ENCODE measurements at places on chromosomes 2 and 18.
A peak's percentile ranks its signal among the peaks of the same experiment; 100 is the strongest.

- peak; percentile 82 for ATAC-seq
These were observed 763.6 kb downstream of the ADCYAP1 start for GRCh38 chr18:1668279-1668678.

DNA sequence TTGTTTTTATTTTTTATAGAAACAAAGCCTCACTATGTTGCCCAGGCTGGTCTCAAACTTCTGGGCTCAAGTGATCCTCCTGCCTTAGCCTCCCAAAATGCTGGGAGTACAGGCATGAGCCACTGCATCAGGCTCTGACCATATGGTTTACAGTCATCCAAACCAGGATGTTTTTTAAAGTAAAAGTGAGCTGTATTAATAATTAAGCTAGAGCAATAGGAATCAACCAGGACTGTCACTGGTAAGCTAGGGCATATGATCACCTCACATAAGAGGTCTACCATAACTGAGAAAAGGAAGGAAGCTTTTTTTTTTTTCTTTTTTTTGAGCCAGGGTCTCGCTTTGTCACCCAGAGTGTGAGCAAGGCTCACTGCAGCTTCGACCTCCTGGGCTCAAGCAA is 8.5 kb upstream of the RBBP8 start:
- no peak for ATAC-seq

GRCh38 chr2:183950673-183951072 is 647.7 kb upstream of the ZNF804A start:
- no peak for ATAC-seq

DNA sequence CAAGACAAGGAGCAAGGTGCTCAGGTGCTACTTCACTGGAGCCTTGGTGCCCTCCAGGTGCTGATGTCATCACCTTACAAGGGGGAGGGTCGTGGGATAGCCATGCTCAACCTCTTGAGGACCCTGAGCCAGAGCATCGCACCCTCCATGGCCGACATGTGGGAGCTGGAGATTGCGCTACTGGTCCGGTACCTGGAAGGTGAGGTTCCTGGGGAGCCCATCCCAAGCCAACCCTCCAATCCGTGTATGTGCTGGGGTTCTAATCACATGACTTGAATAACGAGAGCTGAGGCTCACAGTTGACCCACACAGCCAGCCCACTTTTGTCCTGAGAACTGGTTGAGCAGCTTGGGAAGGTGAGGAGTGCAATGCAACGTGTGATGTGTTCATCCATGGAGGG is 25.9 kb downstream of the MROH2A start:
- no peak for ATAC-seq

- ATAC-seq, result no peak
These were observed 70.5 kb downstream of the PSMG2 start for GRCh38 chr18:12773369-12773768.

DNA sequence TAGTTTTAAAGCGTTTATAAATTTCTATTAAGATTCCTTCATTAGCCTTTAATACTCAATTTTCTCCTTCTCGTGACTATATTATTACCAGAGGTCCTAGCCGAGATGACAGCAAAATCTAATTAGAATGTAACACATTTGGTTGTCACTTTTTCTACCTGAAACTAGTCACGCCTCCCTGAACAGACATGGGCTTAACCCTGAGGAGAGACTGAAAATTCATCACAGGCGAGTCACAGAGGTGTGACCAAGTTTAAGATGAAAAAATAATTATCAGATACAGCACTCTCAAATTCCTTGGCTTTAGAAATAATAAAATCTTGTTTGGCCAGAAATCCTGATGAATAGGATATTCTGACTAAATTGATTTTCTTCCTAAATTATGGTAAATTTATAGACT is 834.4 kb upstream of the SLC39A10 start:
- ATAC-seq, result no peak

- no peak for ATAC-seq
These were observed 10.9 kb downstream of the ITM2C start for GRCh38 chr2:230875347-230876315.

GRCh38 chr2:177758591-177759371 is 313.8 kb downstream of the PDE11A start:
- ATAC-seq, result peak; percentile 60

DNA sequence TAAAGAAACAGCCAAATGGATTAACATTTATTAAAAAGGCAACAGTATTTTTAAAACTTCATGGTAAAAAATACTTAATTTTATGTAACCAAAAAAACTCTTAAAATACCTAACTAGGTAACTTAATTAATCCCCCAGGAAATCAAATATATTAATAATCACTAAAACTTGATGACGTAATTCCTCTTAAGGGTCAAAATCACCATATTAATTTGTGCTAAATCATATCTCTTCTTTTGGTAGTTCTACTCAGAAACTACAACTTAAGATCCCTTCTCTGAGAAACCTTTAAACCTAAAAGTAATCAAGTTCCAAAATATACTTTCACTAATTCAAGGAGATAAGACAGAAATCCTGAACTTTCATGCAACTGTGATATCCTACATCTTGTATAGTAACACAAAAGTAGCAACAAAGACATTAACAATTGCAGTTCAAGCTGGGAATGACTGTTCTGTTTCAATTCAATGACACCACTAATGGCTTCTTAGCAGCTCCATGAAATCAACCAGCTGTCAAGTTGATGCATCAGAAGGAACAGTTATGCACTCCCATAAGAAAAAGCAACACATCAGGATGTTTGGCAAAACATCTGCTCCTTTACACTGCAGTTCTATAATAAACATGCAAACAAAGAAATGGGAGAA is 4.0 kb downstream of the BAZ2B start:
- peak; percentile 20 for ATAC-seq

- no peak for ATAC-seq
These were observed 1.5 kb downstream of the CAB39 start for GRCh38 chr2:230714136-230714480.

- ATAC-seq, result peak; percentile 40
These were observed 7.5 kb upstream of the SP9 start for GRCh38 chr2:174327021-174327840.

GRCh38 chr2:201833781-201834180 is 27.4 kb downstream of the CDK15 start:
- ATAC-seq, result no peak

- ATAC-seq, result no peak
These were observed 216.9 kb downstream of the HAUS1 start for GRCh38 chr18:46320928-46321711.

DNA sequence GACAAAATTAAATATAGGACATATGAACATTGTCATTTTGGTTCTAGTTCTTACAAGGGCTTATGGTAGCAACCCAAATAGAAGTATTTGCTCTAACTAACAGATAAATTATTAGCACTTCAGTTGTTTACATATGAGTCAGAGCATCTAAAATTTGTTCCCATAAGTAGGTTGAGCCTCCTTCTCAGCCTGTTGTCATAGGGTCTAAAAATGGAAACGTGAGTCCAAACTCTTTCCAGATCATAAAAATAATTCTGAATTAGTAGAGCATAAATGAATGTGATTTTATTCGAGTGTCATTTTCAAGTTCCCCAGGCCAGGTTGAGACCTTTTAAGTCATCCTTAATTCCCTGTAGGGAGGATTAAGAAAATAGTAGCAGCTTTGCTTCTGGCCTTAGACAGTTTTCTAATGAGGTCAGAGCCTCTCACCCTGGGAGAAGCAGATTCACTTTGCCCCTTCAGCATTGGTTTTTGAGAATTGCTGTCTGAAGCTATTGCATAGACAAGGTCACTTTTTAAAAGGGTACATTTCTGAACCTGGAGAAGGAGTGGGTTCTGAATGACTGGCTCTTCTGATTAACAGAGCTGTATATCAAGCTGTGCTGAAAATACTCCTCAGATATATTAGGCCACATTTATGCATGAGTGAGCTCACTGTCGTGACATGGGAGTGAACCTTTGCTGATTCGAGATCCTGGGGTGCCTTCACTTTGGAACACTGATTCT is 164.3 kb downstream of the NEDD4L start:
- peak; percentile 37 for ATAC-seq

GRCh38 chr2:72974436-72974754 is 57.1 kb downstream of the EMX1 start:
- ATAC-seq, result no peak

DNA sequence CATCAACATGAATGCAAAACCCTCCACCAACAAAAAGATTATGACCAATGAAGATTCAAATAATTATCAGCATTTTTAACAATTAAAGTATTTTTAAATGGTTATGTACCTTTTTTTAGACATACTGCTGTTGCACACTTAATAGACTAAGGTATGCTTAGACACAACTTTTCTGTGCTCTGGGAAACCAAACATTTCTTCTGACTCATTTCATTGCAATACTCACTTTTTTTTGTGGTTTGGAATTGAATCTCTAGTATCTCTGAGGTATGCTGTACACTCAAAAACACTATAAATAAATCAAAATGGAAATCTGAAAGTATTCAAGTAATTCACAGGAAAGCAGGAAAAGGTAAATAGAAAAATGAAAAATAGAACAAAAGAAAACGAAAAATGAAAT is 247.9 kb upstream of the POU3F3 start:
- ATAC-seq, result no peak

DNA sequence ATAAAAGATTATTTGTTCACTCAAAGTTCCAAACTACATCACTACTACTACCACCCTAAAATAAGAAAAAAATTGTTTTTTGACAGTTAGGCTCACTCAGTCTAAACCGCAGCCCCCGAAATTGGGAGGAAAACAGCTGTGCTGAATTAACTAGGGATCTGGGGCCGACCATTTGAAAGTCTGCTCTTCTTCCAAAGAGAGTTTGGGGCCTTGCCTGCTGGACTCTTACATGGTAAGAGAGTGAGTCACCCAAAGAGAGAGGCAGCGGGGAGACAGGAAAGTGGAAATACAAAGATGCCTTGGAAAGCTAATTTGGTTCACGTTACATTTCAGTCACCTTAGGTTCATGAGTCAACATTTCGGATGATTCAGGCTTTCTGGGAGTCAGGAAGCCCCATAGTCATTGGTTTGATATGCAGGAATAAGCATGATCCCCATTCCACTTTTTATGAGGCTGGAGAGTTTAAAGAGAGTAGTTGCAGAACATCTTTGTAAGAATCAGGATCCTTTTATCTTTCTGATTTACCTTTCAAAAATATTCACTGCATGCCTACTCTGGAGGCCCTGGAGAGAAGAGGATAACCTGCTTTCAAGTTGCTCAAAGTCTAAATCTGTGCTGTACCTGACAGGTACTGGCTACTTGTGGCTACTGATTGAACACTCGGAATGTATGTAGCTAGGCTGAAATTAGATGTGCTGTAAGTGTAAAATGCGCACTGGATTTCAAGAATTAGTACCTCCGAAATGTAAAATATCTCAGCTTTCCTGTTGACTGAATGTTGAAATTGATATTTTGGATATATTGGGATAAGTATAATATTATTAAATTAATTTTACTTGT is 995 bp upstream of the RTN4 start:
- peak; percentile 1 for ATAC-seq

- ATAC-seq, result no peak
These were observed 153.6 kb upstream of the DSEL start for GRCh38 chr18:67670024-67670543.

DNA sequence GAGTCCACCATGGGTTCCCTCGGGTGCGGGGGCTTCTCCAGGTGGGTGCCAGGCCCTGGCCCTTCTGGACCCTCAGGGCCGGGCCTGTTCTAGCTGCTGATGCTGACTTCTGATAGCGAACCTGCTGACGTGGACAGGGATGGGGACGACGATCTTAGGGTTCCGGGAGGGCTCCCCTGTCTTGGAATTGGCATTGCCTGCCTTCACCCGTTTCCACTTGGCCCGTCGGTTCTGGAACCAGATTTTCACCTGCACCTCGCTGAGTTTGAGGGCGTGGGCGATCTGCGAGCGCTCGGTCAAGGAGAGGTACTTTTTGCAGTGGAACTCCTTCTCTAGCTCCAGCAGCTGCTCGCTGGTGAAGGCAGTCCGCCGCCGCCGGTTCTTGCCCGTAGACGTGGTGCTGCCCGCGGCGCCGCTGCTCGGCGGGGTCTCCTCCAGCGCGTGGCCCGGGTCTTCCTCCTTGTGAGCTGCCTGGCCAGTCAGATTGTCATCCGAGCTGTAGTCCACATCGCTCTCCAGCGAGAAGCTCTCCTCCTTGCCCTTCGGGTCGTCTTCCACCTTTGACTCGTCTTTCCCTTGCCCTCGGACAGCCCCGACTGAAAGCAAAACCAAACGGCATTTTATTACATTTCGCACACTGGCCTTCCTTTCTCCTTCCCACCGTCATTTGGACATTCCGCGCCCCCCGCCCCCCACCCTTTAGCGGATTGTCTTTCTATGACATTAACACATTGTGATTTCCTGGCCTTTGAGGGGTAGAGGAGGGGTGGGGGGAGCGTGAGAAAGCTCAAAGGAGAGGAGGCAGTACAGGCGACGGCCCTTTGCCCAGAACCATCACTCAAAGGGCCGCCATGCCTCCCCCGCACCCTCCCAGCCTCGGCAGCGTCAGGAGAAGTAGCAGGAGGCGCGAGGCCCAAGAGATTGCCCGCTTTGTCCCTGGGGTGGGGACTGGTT is 2.1 kb downstream of the GBX2 start:
- ATAC-seq, result no peak

GRCh38 chr2:160054984-160055725 is 7.3 kb downstream of the PLA2R1 start:
- ATAC-seq, result peak; percentile 84

DNA sequence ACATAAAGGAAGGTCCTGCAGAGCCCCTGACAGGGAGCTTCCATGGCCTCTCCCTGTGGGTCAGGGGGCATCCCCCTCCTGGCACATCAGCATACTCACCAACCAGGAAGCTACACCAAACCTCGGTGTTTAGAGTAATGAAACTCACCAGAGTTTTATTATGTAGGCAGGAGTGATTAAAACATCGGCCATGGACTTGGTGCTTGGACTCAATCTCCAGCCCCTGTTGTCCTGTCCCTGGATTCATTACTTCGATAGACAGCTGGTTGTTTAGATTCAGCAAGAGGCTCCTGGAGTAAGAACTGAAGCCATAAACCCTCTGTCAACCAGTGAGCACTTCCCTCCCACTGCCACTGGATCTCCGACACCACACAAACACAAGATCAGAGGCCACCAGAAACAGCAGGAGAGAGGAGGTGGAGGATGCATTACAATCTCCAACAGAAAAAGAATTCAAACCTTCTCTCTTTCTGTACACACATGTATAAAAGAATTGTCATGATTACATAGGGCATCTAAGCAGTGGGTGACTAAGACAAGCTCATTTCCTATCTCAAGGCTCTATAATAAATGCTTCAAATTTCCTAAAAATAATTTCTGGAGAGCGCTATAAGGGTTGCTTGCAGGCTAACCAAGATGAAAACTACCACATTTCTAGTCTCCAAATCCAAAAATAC is 27.2 kb downstream of the TBC1D8 start:
- ATAC-seq, result no peak
